ENCODE measurements at places on chromosomes 1 and 21.
A peak's percentile ranks its signal among the peaks of the same experiment; 100 is the strongest.

- no peak for DNase-seq
These were observed 36.2 kb downstream of the CACHD1 start for GRCh38 chr1:64505944-64506655.

DNA sequence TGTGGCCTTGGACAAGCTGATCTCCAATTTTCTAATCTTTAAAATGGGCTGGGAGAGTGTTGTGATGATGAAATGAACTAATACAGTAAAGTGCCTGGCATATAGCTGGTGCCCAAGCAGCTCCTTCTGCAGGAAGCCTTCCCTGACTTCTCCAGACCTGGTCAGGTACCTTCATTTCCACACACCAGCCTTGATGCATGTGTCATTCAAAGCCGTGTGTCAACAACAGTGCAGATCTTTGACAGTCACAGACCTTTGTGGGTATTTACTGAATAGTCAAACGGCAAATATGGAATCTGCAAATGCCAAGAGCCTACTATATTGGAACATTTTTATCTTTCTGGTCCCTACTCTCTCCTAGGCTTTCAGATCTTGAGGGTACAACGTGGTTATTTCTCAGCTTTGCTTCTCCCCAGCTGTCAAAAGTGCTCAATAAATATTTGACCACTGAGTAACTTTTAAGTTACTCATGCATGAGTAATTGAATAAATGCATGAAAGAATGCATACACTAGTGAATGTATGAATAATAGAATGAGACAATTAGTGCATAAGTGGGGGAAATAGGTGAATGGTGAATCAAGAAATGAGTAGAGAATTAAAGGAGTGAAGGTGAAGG is 75.4 kb downstream of the MDM4 start:
- peak; percentile 52 for DNase-seq

GRCh38 chr1:181104790-181105133 is 16.3 kb downstream of the IER5 start:
- no peak for DNase-seq

DNA sequence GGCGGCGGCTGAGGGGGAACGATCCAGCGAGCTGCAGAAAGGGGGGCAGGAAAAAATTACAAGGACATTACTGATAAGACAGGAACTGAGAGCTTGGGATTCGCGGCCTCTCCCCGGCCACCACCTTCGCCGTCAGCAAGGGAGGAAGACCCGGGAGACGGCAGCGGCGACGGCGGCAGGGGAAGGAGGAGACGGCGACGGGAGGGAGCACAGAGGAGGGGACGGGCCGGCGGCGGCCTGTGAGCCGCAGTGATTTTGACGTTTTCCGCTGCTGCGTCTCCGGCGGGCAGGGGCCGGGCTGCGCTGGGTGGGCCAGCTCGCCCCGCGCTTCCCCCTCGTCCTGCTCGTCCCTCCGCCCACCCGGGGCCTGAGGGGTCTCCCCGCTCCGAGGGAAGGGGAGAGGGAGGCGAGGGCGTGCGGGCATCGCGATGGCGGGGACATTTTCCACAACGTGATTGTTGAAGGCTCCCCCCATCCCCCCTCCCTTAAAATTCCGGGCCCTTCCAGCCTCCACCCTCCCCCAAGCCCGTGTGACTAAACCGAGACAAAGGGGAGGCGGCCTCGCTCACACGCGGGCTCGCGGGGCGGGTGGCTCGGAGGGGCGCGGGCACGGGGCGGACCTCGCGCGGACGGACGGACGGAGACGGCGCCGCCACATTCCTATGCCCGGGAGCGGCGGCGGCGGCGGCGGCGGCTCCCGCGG is 407 bp downstream of the CAMSAP2 start:
- peak; percentile 64 for DNase-seq

DNA sequence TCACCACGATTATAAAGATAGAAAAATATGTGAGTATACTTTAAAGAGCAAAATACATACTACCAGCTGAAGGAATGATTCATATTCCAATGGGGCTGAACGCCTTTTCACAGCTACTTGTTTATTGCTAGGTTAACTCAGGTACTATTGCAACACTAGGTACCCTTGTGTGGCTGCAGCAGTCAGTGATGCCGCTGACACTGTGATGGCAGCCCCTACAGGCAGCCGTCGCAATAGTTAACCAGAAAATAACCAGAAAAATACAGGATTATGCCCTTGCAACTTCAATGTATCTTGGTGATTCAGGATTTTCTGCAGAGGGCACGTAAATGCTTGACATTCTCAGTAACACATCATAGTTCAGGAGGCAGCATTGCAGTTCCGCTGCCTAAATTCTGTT is 1.6 kb upstream of the MARK1 start:
- no peak for DNase-seq

GRCh38 chr1:213715182-213715581 is 272.6 kb upstream of the PROX1 start:
- no peak for DNase-seq

- DNase-seq, result no peak
These were observed 34.2 kb upstream of the GPR137B start for GRCh38 chr1:236108027-236108648.

- DNase-seq, result no peak
These were observed 45.7 kb downstream of the NAV1 start for GRCh38 chr1:201584471-201585092.

DNA sequence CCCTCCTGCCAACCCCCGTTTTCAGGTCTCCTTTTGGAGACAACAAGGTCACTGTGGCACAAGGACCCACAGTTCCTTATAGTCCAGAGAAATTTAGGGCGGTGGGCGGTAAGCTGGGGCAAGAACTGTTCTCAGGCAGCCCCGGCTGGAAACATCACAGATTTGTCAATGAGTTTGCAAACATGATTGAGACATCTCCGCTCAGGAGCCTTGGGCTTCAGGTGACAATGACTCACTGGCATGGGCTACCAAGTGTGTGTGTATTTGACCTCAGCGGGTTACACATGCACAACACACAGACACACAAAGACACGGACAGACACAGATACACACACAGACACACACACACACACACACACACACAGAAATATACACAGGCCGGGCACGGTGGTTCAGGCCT is 58.2 kb upstream of the ABCG1 start:
- no peak for DNase-seq

DNA sequence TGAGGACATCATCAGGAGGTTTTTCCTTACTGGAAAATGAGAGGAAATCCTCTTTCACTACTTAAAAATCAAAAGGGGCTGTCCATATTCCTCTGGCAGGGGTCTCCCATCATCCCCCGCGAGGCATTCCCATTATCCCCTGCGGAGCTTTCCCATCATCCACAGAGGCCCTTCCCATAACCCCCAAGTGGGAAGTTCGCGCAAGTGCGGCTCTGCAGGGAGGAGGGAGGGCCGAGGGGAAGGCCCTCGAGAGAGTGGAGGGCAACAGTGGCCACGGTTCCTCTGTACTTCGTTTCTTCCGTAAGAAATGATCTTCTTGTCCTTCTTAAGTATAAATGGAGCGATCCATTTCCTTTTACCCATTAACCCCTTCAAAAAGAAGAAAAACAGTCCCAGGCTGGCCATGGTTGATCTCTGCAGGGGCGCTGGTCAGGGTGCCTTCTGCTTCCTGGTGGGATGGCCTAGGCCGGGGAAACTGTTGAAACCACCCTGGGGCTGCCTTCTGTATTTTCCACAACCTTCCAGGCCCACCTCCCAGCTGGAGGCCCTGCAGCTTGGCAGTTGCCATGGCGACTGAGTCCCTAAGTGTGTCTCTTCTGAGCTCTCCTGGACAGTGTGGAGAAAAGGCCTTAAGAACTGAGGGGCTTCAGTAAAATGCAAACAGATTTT is 3.6 kb upstream of the RSPH1 start:
- no peak for DNase-seq

DNA sequence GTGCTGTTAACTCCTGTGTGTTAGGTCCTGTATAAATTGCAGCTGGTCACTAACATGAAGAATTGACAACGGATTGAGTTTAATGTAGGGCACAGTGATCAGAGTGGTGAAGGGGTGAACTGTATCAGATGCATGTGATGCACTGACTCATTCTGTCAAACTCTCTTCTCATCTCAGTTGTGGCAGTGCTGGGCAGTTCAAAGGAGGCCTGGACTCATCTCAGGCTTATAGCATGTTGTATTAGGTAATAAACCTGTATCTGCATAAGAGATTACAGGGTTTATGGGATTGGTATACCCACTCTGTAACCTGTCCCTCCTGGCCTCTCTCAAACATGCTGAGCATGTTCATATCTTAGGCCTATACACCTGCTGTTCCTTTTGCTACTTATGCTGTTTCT is 12.4 kb upstream of the GBP3 start:
- no peak for DNase-seq

Data from fibroblast of skin of left quadriceps (primary cell).